ENCODE measurements at places on chromosomes 3 and 15.

GRCh38 chr3:176789281-176789705 is 408.0 kb downstream of the TBL1XR1 start:
- DNase-seq: no peak

GRCh38 chr3:116256843-116257485 is 188.3 kb downstream of the LSAMP start:
- peak; percentile 24 for DNase-seq

DNA sequence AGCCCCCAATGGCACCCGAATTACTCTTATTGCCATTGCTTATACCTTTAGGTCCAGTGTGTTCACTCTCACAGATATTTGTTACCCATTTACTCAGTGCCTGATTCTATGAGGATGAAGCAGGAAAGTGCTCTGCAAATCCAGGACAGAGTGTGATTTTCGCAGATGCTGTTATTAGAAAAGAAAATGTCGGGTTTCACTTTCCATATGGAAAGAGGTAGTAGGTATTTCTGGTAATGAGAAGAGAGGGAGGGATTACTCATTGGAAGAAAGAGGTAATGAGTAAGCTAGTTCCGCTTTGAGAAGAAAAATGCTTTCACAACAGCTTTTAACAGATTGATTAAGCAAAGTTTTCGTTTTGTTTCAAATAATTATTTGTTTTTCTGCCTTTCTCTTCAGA is 336.3 kb upstream of the CFAP20DC start:
- DNase-seq: no peak

DNA sequence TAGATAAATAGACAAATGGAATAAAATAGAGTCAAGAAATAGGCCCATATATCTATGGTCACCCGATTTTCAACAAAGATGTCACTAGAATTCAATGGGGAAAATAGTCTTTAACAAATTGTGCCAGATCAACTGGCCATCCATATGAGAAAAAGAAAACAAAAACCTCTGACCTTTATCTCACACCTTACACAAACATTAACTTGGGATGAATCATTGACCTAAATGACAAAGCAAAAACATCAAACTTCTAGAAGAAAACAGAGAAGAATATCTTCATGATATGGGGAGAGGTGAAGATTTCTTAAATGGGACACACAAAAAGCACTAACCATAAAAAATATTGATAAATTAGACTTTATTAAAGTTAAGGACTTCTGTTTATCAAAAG is 31.9 kb downstream of the ITGA11 start:
- no peak for DNase-seq

DNA sequence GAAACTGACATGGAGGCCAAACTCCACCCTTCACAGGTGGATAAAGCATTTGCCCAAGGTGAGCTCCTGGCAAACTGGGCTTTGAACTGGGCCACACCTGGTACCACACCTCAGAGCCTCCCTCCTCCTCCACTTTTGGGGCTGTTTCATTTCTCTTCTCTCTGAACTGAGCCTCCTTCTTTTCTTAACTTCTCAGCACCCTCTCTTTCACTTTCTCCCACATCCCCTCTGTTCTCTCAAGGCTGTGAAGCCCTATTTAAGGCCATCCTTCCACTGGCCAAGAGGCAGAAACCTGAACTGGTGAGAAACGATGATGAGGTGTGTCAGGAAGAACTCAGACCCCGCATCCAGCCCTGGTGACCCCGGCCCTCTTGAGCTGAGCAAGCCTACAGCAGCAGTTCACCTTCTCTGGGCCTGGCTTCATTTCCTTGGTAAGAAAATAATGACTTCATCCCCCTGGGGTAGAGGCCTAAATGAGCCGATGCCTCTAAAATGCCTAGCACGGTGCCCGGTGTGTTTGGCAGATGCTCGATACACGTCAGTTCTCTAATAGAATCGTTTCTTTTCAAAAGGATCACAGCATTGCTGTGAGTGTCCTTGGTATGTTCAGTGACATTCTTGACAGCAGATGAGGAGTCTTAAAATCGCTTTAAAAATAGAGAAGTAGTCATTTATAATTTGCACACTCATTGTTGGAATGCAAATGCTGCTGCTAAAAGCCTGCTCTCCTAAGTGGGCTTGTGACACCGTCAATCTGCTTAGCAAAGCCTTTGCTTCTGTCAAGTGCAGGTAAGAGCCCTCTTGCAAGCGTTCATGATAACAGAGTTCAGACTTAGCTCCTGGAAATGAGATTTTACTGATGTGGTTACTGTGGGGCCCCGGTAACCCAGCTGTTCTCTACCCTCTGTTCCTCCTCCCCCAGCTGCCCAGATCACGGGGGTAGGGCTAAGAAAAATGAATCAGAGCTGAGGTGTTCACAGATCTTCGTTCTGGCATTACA is 97.7 kb upstream of the ATP2B2 start:
- DNase-seq: no peak

DNA sequence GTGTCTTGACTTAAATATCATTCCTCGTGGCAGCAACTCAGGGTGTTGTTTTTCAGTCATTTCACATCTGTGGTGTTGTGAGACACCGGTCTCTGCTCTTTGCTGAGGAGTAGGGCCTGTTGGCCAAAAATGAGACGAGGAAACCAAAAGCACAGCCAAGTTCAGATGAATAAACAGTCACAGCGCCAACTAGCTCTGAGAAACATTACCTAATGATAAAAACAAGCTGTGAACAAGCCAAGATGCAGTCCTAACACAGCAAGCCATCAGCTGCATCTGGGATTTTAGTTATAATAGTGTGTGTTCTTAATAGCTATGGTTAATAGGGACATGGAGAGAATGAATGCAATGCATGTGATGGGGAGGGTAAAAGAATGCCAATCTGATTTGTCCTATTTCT is 843.4 kb upstream of the DPPA4 start:
- DNase-seq: peak; percentile 12

DNA sequence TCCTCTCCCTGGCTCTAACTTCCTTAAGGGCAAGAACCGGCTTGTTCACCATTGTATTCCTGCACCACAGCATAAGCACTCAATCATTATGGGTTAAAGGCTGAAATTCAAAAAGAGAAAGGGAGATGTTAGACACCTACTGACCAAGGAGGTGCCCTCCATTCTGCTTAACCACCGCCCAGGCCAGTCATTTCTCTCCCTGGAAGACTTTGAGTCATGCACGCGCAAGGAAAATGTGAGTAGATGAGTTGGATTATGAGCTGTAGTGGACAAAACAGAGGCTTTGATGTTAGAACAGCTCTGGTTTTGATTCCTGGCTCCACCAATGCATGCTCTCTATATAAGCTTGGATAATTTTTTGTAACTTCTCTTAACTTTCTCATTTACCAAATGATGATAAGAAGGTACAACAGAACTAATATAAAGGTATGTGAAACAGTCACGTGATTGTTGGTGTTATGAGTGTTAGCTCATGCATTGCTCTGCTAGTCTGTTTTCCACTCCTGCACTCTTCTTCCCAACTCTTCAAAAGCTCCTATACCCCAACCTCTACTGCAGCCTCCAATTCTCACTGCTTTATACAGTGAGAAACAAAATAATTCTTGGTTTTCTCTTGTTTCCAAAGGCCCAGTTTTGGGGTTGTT is 148.4 kb upstream of the ATP11B start:
- no peak for DNase-seq

- DNase-seq: no peak
Measured at GRCh38 chr15:92122259-92122658, 268.8 kb downstream of the SLCO3A1 start.

DNA sequence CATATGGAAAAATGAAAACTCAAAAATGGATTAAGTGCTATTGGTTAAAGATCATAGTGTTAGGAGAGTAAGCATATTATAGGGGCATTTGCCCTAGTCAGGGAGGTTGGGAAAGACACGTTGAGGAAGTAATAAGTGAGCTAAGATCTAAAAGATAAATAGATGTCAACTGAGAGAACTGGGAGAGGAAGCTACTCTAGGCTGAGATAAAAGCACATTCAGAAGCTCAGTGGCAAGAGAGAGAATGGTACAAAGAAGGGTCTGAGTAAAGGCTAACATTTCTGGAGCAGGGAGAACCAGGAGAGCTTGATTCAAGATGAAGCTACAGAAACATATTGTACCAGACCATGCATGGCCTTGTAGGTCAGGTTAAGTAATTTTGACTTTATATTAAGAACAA is 63.9 kb downstream of the TRPC1 start:
- DNase-seq: no peak

DNA sequence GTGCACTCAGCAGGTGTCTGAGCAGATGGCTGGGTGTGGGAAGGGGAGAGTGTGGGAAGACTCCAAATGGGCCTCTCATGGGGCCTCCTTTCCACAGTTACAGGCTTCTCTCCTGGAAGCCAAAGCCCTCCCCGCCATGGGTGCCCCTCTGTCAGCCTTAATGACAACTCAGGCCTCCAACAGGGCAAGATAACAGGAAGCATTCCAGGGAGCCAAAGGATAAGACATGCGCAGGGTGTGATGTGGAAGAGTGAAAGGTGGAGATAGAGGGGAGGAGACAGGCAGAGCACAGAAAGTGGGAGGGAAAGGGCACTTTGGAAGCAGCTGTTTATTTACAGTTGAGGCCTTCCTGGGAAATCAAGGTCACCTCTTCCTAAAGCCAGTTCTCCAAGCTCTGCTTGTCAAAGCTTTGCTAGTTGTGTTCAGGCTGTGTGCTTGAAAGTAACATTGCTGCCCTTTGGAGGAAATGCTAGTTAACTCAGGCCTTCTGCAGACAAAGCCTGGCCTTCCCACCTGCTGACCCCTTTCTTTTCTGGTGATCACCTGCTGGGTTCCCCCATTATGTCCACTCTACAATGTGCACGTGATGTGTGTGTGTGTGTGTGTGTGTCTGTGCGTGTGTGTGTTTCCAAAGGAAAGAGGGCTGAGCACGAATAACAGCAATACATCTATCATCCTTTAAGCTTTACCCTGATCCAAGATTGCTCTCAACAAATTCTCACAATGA is 35.2 kb upstream of the SMAD3 start:
- no peak for DNase-seq

DNA sequence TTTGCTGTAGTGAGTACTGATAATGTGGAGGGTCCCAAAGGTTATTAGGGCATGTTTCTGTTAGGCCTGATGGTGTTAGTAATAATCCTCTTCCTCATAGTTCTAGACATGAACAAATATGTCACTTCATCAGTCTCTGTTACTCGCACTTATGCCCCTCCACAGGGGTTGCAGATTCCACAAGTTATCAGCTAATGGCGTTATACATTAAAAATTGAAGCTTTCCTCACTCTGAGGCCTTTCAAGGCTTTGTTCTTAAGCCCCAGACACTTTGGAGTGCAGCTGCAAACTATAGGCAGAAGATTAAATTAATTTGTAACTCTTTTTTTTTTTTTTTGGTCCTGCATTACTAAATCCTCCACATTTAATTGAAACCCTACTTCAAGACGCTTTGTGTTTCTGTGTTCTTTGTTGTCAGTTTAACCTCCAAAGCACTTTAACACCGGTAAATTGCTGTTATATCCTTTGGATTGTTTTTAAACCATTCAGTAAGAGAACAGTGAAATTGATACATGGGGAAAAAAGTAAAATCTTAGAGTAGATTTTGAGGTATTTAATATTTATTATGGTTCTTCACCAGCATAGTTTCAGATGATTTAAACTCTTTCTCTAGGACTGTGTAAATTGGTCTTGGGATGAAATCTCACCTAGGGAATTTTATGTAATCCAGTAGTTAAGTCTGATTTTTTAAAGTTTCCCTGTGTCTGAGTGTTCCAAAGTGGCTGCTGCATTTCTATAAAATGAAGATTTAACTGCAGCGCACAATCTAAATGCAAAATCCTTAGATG is 103.1 kb upstream of the SKOR1 start:
- no peak for DNase-seq

GRCh38 chr3:106256249-106256957 is 387.6 kb upstream of the CBLB start:
- no peak for DNase-seq

GRCh38 chr15:82186719-82187406 is 75.7 kb downstream of the EFL1 start:
- no peak for DNase-seq

- DNase-seq: no peak
Measured at GRCh38 chr3:117898722-117899522, 1135.7 kb downstream of the IGSF11 start.

DNA sequence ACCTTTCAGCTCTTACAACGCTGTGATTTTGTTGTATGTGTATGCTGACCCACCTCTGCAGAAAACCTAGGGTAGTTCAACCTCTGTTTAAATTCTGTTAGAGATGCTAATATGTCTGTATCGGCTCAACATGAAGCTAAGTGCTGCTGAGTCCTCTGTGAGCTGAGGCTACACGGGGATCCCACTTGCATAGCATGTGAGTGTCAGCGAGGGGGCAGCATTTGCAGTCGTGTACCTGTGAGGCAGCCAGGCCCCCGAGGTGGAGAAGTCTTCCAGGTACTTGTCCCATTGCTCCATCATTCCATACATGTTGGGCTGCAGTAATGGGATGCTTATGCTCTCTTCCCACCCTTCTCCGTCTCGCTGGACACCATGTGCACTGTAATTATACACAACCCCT is 3.7 kb downstream of the MKRN2OS start:
- DNase-seq: no peak

DNA sequence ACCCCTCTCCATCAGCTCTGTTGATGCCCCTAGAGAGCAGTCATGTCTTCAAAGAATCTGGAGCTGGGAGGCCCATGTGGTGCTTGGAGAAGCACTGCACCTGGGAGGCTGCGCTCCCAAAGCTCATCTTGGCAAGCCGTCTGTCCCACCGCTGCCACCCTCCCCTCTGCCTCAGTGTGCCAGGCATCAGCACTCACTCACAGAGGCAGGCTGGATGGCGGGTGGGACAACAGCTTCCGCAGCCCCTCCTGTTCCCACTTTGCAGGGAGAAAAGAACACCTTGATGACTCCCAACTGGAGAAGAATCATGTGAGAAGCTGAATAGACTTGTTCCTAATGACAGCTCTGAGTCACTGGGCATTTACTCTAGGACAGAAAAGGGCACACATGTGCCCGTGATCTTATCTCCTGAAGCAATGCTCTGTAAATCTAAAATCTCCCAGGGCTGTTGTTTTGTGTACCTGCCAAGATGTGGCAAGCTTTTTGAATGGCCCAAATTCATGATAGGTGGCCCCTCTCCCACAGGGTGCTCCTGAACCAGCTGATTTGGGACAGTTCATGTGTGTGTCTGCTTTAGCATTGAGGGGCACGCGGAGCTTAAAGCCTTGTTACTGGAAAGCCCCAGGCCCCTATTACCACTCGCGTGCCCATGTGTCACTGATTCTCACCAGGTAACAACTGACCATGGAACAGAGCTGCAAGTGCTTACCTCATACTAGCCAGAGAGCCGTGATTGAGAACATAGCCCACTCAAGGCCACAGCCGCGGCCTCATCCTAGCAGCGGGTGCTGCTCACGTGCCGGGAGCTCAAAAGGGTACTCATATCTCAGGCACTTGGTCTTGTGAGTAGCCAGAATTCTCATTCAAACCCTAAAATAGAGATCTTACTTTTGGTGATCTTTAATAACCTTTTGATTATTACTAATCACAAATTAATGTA is 104.4 kb downstream of the DNAJB8 start:
- DNase-seq: no peak

GRCh38 chr3:115098354-115099073 is 48.6 kb downstream of the ZBTB20 start:
- no peak for DNase-seq

DNA sequence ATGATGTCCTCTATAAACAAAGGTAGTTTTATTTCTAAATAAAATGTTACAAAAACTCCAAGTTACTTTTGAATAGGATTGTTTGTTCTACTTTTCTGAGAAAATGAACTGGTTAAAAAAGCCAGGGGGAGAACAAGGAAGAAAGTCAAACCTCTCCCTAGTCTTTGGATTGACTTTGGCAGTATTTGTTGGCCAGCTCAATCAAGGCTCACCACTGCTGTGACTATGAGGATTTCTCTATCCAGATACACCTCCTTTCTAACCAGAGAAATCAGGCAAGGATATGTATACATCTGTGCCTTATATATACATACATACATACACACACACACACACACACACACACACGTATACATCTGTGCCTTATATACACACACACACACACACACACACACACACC is 107.8 kb downstream of the FEZF2 start:
- DNase-seq: no peak
